ENCODE measurements at places on chromosomes 5 and 9.

GRCh38 chr5:92991581-92992067, 589.4 kb downstream of the NR2F1-AS1 start:
- DNase-seq, result no peak

DNA sequence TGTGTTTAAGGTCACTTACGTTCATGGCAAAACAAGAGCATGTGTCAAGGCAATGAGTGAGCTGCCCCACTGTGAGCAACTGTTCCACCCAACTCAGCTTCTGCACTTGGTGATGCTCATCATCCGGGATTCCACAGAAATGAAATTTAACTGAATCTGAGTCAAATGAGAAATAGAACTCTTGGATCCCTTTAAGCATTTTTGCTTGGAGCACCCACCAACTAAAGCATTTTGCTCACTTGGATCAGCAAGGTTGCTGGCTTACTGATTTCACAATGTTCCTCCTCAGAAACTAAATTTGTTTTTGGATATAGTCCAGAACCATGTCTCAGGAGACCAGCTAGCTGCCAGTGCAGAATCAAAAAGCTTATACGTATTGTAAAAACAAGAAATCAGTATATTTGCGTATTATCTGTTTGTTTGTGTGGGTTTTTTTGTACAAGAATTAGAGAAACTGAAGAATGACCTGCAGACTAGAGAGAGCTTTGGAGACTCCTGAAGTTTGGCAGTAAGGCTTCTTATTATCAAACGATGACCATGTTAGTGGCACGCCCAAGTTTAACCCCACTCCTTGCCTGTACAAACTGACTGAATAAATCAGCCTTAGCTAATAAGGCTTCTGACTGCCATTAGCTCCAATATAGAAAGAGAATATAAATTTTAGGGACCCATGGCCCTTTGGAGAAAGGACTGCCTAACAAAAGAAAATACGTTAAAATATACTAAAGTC, 153.8 kb upstream of the FST start:
- no peak for DNase-seq

DNA sequence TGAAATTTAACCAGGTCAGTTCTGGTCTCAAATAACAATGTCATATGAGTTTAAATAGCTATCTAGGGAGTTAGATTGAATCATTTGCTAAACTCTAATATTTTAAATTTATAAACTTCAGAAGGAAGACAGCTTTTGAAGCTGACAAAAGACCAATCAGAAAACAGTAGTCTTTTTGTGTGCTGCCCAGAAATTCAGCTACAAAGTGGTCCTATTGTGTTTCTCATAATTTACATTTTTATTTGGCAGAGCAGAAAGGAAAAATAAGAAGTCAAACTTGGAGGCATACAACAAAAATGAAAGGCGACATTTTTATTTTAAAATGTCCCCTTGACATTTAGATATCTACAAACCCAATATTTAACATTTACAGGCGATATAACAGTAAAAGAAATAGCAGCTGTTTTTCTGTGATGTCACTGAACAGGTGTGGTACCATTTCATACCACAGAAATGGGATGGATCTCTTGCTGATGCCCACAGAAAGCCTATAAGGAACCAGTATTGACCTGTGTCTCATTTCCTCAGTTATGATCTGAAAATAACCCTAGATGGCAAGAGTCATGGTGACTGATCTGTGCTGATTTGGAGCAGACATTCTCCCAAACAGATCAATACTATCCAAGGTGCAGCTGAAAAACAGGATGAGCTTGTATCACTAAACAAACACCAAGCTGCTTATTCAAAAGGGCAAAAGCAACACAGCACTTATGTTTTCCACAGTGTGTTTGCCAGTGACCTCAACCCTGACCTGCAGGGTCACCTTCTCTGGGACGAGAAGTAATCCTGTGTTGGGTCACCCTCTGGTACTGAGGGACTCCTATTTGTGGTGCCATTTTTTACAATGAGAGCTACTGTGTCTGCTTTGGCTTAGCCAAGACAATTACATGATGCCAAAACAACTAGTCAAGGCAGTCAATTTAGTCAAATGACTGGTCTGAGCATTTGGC, 3.6 kb upstream of the FST start:
- DNase-seq, result no peak

DNA sequence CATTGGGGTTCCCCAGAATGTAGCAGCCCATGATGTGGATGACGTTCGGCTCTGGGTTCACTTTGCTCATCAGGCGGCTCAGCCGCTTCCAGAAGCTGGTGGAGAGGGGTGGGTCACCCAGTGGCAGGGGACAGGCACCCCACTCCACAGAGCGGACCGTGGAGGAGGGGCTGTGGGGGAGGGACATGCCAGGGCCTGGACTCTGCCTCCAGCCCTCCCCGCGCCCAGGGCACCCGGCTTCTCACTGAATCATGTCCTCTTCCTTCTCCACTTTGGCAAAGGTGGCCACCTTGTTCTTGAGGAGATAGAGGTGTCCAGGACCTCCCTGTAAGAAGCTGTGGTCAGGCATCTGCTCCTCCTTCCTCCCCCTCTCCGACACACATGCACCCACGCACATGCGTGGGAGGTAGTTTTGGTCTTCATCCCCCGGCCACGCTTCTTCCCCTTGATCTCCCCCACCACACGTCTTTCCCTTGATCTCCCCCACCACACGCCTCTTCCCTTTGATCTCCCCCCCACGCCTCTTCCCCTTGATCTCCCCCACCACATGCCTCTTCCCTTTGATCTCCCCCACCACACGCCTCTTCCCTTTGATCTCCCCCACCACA, 8.9 kb upstream of the ENTPD8 start:
- DNase-seq, result no peak

GRCh38 chr5:159047086-159047485, 52.6 kb downstream of the EBF1 start:
- DNase-seq, result no peak

All from activated CD4-positive, alpha-beta T cell treated with anti-CD3 and anti-CD28 coated beads for 24 hours (primary cell).